H1 (cell line): ENCODE measurements at places on chromosomes 12 and 14.

- H3K27me3 ChIP-seq = no peaks in the 10 kb centered on the region
- H3K27ac ChIP-seq = no peak overlapping the region
- peaks cover 12% of the 10 kb centered on the region for H3K4me1 ChIP-seq
Observed at GRCh38 chr12:180445-180844, 33.5 kb downstream of the SLC6A12 start.

- no peaks in the 10 kb centered on the region for H3K4me1 ChIP-seq
- no peak overlapping the region for H3K27ac ChIP-seq
- no peak overlapping the region for H3K4me3 ChIP-seq
- H3K27me3 ChIP-seq = no peaks in the 10 kb centered on the region
- no peak for DNase-seq
- H3K36me3 ChIP-seq = peaks cover 2% of the 10 kb centered on the region
Observed at GRCh38 chr12:112473056-112473455, 54.3 kb downstream of the PTPN11 start.

DNA sequence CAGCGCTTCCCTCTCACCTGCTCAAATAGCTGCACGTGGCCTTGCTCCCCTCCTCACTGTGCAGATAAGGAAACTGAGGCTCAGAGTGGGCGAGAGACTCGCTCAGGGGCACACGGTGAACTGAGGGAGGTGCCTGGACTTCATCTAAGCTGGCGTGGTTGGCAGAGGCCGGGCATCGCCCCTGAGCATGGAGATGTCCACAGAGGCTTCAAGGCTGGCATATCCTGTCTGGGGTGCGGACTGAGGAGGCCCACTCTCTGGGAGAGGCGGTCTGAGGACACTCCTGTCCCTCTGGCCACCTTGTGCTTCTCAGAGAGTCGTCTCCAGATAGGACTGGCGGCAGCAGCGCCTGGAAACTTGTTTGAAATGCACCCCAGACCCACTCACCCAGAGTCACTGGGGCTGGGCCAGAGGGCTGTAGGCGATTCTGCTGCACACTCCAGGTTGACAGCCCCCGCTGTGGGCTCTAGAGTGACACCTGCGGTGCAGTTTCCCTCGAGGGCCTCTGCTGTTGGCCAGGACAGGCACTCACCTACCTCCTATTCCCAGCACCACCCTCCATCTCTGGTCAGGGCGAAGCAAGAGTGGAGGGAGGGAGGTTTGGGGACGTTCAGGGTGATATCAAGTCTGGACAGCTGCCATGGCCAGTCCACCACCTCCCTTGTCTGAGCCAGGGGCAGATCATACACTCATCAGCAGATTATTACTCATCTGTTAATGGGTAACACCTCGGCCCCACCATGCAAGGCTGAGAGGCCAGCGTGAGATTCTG, 11.2 kb upstream of the LBHD2 start:
- no peak for DNase-seq
- no peaks in the 10 kb centered on the region for H3K27me3 ChIP-seq
- no peak overlapping the region for H3K27ac ChIP-seq
- no peaks in the 10 kb centered on the region for H3K36me3 ChIP-seq
- peaks cover 6% of the 10 kb centered on the region; the same call in 1 of the 2 replicates for H3K4me1 ChIP-seq

GRCh38 chr12:46404225-46404631, 31.7 kb upstream of the SLC38A2 start:
- H3K4me1 ChIP-seq = no peaks in the 10 kb centered on the region; the same call in 1 of the 2 replicates
- H3K27ac ChIP-seq = no peak overlapping the region
- no peak for DNase-seq
- H3K27me3 ChIP-seq = no peaks in the 10 kb centered on the region

DNA sequence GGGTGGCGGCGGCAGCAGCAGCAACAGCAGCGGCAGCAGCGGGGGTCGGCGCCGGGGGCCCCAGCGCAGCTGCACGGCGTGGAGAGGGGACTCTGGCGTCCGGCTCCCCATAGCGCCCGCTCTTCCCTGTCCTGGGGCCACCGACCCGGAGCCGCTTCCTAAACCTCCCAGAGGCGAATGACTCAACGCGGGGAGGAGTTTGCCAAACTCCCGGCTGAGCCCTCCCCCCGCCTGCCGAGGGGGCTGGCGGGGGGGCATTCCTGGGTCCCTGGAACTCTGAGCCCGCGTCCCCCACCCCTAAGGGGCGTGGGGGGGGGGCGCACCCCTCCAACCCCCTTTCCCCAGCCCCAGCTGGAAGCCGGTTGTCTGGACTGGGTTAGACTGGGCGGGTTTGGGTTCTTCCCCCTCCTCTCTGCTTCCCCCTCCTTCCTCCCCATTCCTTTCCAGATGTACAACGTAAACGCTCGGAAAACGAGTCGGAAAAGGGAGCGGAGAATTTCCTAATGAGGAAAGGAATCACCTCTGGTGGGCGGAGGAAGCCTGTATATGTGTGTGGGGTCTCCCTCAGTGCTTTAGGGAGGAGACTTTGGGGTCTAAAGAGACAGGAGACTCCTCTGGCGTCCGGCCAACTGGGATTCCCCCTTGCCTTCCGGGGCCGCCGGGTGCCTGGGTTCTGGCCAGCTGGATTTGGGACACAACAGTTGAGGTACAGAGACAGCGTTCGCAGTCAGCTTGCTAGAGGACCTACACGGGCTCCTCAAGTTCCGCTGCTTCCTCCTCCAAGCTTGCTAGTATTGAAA, at the start of gene ITGA5:
Gene ITGA5, minus strand, starts transcription at position 179 of the 800 bp plus-strand sequence. Its CDS starts 68 bp downstream, at position 111.
- DNase-seq = no peak
- H3K4me3 ChIP-seq = peak within 1 kb of the TSS; percentile 84
- H3K4me1 ChIP-seq = peaks cover 6% of the 10 kb centered on the region
- peaks cover 14% of the 10 kb centered on the region for H3K27me3 ChIP-seq
- no peak within 1 kb of the TSS for H3K27ac ChIP-seq

DNA sequence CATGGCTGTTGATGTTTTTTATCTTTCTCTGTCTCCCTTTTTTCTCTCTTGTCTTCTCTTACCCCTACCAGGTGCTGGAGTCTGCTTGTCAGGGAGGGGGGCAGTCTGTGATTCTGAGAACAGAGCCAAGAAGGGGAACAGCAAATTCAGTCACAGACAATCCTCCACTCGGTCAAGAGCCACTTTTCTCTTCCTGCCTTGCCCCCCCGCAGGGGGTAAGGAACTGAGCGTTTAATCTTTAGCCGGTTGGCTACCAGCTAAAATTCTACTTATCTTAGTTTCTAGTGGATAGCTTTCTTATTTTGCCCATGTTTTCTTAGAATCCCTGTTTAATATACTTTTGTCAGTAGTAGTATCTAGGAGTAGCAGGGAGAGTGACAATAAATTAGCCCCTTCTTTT, 1.9 kb downstream of the RIMKLB start:
- no peaks in the 10 kb centered on the region for H3K27me3 ChIP-seq
- peak overlapping the region; percentile 69; the same call in 1 of the 2 replicates for H3K4me3 ChIP-seq
- DNase-seq = no peak
- no peak overlapping the region for H3K27ac ChIP-seq
- no peaks in the 10 kb centered on the region for H3K36me3 ChIP-seq
- H3K4me1 ChIP-seq = peaks cover 3% of the 10 kb centered on the region; the same call in 1 of the 2 replicates

DNA sequence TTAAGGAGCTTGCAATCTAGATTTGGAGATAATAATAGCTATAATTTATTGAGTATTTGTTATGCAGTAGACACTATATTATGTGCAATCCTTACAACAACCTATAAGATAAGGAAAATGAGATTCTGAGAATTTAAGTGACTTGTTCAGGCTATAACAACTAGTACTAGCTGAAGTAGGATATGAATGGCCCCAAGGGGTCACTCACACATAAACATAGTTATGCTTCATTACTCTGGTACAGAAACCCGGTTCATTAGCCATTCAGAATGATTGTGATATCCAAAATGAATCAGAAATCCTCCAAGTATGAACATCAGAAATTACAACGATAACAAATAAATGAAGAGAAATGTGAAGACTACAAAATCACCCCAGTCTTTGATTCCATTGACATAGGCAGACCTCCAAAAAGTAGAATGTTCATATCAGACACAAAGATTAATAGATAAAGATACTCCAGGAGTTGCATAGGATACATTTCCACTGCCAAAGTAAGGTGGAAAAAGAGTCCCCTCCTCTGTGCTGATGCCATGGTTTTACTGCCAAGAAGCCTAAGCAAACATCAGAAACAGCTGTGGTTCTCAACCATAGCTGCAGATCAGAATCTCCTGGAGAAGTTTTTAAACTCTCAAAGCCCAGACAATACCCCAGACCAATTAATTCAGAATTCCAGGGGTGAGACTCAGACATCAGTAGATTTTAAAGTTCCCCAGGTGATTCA, 8.6 kb upstream of the NID2 start:
- no peaks in the 10 kb centered on the region for H3K27me3 ChIP-seq
- H3K27ac ChIP-seq = no peak overlapping the region
- no peak for DNase-seq
- no peaks in the 10 kb centered on the region for H3K36me3 ChIP-seq
- no peaks in the 10 kb centered on the region for H3K4me1 ChIP-seq
- H3K4me3 ChIP-seq = no peak overlapping the region

DNA sequence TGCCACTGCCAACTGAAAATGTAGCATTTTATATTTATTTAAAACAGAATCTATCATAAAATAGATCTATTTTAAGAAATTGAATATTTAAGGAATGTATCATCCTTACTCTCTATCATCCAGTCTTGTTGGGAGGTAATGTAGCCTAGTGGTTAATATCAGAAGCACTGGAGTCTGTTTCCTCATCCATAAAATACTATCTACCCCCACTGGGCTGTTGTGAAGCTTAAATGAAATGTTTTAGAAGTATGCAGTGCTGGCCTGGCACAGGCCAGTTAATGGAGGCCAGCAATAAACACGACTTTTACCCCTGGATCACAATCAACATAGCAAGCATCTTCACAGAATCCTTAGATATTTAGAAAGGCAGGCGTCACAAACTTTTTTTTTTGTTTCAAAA, 188.0 kb downstream of the CAND1 start:
- no peaks in the 10 kb centered on the region for H3K4me1 ChIP-seq
- H3K27me3 ChIP-seq = no peaks in the 10 kb centered on the region
- no peak overlapping the region for H3K4me3 ChIP-seq
- H3K36me3 ChIP-seq = no peaks in the 10 kb centered on the region

GRCh38 chr14:65415613-65416012, 3.1 kb downstream of the FUT8 start:
- no peaks in the 10 kb centered on the region for H3K36me3 ChIP-seq
- H3K27me3 ChIP-seq = no peaks in the 10 kb centered on the region
- no peaks in the 10 kb centered on the region for H3K4me1 ChIP-seq
- H3K27ac ChIP-seq = no peak overlapping the region
- H3K4me3 ChIP-seq = no peak overlapping the region

DNA sequence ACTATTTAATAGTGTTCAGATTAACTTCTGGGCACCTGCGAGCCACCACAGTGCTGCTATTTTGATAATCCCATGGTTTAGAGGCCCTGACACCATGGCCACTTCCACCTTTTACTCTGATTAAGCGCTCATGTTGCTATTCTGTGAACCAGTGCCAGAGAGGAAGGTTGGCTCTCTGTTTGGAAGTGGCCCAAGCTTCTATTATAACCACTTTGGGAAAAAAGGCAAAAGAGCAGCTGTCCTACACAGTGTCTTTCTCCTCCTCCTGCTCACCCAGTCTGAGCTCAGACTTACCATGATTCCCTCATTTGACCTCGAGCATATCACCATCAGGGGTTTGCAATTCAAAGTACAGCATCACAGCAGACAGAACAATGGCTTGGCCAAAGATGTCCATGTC, 23.3 kb downstream of the DYRK2 start:
- no peaks in the 10 kb centered on the region for H3K27me3 ChIP-seq
- no peaks in the 10 kb centered on the region for H3K36me3 ChIP-seq
- no peak overlapping the region for H3K27ac ChIP-seq
- DNase-seq = no peak
- H3K4me3 ChIP-seq = no peak overlapping the region
- H3K4me1 ChIP-seq = no peaks in the 10 kb centered on the region

DNA sequence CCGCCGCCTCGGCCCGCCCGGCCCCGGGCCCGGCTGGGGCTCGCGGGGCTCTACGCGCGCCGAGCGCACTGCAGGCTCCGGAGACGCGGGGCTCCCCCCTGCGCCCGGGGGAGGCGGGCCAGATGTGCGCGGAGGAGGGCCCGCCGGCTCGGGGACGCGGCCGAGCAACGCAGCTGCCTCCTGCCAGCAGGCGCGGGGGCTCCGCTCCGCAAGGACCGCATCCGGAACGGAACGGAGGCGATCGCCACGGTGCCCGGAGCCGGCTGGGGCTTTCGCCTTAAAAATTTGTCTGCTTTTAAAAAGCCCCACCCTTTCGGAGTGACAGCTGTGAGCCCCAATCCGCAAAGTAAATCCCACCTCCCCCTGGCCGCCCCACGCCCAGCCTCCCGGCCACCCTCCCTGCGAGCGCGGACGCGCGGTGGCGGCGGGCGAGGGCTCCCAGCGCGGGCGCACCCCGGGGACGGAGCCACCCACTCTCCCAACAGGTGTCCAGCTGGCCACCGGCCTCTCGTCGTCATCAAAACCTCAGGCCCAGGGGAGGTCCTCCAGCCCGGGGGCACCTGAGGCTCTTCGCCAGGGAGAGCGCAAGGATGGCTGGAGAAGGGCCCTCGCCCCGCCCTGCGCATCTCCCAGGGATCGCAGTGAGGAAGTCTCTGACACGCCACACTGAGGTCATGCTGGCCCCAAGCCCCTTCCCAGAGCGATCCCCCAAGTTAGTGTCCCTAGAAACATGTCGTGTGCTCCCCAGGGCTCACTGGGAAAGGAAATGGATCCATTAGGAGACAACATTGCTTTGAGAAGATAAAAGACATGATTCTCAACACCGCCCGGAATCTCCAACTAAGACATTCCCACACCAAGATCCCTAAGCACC, at the start of gene TMEM132D:
Gene TMEM132D, minus strand, starts transcription at position 70 of the 874 bp plus-strand sequence.
- peak within 1 kb of the TSS; percentile 69 for H3K4me3 ChIP-seq
- DNase-seq = peak; percentile 85
- peaks cover 7% of the 10 kb centered on the region; the same call in 1 of the 2 replicates for H3K4me1 ChIP-seq
- H3K27me3 ChIP-seq = peaks cover 43% of the 10 kb centered on the region
- H3K27ac ChIP-seq = no peak within 1 kb of the TSS
- no peaks in the 10 kb centered on the region; the same call in 1 of the 2 replicates for H3K36me3 ChIP-seq

DNA sequence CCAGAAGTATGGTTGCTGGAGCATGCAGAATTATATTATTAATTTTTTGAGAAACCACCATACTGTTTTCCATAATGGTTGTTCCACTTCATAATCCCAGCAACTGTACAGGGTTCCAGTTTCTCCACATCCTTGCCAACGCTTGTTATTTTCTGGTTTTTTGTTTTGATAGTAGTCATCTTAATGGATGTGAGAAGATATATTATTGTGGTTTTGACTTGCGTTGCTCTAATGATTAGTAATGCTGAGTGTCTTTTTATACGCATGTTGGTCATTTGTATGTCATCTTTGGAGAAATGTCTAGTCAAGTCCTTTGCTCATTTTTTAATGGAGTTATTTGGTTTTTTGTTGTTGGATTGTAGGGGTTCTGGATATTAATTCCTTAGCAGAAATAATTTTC, 58.1 kb downstream of the DAAM1 start:
- H3K27me3 ChIP-seq = no peaks in the 10 kb centered on the region
- DNase-seq = no peak
- H3K4me1 ChIP-seq = no peaks in the 10 kb centered on the region
- no peak overlapping the region for H3K4me3 ChIP-seq
- H3K36me3 ChIP-seq = no peaks in the 10 kb centered on the region
- no peak overlapping the region for H3K27ac ChIP-seq

DNA sequence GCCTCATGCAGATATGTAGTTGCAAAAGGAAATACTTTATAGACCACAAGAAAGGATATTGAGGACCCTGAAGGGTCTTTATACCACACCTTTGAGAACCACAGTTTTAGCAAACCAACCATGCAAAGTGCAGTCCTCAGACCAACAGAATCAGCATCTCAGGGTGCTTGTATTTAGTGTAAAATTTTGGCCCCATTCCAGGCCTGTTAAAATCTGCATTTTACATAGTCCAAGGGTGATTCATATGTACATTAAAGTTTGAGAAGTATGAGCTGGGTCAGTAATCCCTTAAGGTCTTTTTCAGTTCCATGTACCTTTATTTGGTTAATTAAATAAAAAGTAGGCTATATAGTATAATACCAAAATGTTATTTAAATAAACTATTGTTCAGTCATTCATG, 91.2 kb downstream of the WNK1 start:
- H3K36me3 ChIP-seq = no peaks in the 10 kb centered on the region
- DNase-seq = no peak
- no peak overlapping the region for H3K4me3 ChIP-seq
- peaks cover 1% of the 10 kb centered on the region for H3K27me3 ChIP-seq
- H3K4me1 ChIP-seq = no peaks in the 10 kb centered on the region
- H3K27ac ChIP-seq = no peak overlapping the region
